Caki2 (cell line): ENCODE measurements at places on chromosomes 11 and 22.

DNA sequence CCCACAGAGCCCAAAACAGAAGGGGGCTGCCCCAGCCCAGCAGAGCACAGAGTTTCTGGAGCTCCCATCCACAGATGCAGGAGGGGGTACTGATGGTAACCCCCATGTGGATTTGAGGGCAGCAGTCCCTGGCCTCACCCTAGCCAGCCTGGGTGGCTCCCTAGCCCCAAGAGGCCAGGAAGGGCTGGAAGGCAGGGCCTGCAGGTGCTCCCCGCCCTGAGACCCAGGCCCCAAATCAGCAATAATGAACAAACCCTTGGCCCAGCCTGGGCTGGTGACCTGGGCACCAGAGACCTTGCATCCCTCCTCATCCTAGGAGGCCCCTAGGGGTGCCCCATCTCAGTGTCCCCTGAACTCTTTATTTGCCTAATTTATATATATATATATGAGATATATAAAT, 61.6 kb downstream of the MORC2 start:
- no peak for DNase-seq

DNA sequence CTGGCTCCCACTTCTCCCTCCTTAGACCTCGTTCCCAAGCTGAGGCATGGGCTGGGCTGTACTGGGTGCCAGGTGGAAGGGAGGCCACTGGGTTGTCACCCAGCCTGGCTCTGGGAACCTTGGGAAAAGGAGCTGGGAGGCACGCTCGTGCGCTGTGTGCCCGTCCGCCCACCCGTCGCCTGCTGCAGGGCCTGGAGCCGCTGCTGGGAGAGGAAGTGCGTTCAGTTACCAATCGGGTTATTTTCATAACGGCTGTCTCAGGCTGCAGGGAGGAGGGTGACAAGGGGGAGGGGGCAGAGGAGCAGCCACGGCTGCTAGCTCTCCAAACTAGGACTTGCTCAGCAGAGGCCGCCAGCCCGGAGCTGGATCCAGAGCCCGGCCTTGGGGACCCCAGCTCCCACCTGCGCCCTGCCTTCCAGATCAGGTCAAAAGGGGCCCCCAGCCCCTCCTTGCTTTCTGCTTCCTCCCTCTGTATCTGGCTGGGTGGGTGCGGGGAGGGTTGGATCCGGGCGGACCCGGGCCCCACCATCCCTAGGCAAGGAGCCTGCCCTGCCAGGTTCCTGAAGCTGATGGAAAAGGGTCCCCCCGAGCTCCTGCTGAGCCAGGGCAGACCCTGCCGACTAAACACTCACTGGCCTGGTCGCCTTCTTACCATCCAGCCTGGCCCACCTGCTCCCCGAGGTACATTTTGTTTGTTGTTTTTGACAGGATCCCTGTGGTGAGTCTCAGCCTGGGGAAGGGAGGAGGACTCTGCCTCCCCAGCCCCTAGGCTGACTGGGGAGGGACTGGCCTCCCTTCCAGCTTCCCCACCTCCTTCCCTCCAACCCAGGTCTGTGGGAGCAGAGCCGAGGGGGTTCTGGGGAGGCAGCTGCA, 14.3 kb downstream of the DGKZ start:
- no peak for DNase-seq

DNA sequence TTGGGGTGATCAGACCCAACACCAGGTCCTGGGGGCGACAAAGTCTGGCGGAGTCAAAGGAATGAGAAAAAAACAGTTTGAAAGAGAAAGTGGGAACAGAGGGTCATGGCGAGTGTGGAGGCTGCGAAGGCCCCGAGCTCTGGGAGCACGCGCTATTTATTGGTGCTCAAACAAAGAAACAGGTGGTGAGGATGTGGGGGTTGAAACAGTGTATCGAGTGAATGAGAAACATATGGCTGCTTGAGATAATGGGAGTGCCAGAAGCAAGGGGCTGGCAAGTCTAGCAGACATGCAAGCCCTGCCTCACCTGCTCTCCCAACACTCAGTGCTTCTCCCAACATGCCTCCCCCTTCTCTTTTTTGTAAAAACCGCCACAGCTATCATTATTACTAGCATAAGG, 7.8 kb upstream of the DUSP18 start:
- no peak for DNase-seq

- DNase-seq: no peak
Observed at GRCh38 chr11:65108469-65109123, 3.1 kb upstream of the TM7SF2 start.

- no peak for DNase-seq
Observed at GRCh38 chr11:59069087-59069486, 17.0 kb upstream of the GLYATL1B start.

DNA sequence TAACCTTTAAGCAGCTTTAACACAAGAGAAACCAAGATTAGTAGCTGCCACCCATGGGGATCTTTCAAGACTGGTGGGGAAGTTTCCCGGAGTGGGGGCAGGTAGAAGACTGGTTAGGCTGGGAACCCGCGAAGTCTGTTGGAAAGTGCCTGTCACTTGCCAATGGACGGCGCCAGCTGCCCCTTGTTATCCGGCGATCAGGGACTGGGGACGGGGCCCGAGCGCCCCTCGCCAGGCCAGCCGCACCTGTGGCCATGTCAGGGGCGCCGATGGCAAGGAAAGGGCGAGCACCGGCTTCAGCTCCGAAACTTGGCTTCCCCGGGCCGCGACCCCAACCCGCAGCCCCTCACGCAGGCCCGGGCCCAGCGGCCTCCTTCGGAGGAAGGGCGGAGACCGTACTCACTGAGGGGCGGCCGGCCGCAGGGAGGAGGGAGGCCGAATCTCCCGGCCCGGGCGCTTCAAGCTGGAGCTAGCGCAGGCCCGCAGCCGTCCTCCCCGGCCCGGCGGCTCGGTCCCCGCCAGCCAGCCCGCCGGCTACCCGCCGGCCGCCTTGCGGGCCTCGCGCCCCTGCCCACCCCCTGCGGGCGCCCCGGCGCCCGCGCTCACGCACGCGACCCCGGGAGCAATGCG, 539 bp downstream of the EIF4ENIF1 start:
- peak; percentile 49 for DNase-seq

DNA sequence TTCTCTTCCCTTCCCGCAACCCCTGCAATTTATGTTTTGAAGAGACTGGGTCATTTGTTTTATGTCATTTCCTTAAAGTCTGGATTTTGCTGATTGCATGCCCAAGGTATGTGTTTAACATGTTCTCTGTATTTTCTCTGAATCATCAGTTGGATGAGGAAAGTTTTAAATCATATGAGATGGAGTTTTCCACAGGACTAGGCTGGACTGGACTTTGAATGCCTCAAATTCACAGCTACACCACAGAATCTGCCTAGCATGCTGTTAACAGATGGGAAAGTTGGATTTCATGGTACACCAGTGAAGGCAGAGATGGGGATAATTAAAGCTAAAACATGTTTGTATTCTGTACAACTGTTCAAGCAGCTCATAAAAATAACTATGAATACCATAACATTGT, 62.6 kb downstream of the CWC15 start:
- no peak for DNase-seq
